Heart left ventricle (tissue), 16 donors: ENCODE measurements at places on chromosomes 13 and 19.

GRCh38 chr19:40614622-40615411, 13.6 kb downstream of the LTBP4 start:
- H3K4me1 ChIP-seq: peaks cover 6% of the 10 kb centered on the region
- DNase-seq: peak; percentile 86
- peaks cover 16% of the 10 kb centered on the region for H3K36me3 ChIP-seq
- H3K27me3 ChIP-seq: no peaks in the 10 kb centered on the region

GRCh38 chr13:108959234-108959633, 329.8 kb downstream of the MYO16 start:
- H3K4me3 ChIP-seq: no peak overlapping the region
- H3K27ac ChIP-seq: no peak overlapping the region
- no peaks in the 10 kb centered on the region for H3K27me3 ChIP-seq
- no peaks in the 10 kb centered on the region for H3K36me3 ChIP-seq
- H3K4me1 ChIP-seq: no peaks in the 10 kb centered on the region

GRCh38 chr19:47122359-47123335, 8.0 kb upstream of the SAE1 start:
- no peaks in the 10 kb centered on the region for H3K27me3 ChIP-seq
- H3K4me3 ChIP-seq: no peak overlapping the region
- H3K36me3 ChIP-seq: no peaks in the 10 kb centered on the region
- no peak for DNase-seq
- peaks cover 3% of the 10 kb centered on the region for H3K4me1 ChIP-seq

GRCh38 chr19:6415591-6416190, 8.9 kb downstream of the KHSRP start:
- no peak overlapping the region for H3K4me3 ChIP-seq
- H3K27ac ChIP-seq: no peak overlapping the region
- H3K36me3 ChIP-seq: peaks cover 10% of the 10 kb centered on the region

DNA sequence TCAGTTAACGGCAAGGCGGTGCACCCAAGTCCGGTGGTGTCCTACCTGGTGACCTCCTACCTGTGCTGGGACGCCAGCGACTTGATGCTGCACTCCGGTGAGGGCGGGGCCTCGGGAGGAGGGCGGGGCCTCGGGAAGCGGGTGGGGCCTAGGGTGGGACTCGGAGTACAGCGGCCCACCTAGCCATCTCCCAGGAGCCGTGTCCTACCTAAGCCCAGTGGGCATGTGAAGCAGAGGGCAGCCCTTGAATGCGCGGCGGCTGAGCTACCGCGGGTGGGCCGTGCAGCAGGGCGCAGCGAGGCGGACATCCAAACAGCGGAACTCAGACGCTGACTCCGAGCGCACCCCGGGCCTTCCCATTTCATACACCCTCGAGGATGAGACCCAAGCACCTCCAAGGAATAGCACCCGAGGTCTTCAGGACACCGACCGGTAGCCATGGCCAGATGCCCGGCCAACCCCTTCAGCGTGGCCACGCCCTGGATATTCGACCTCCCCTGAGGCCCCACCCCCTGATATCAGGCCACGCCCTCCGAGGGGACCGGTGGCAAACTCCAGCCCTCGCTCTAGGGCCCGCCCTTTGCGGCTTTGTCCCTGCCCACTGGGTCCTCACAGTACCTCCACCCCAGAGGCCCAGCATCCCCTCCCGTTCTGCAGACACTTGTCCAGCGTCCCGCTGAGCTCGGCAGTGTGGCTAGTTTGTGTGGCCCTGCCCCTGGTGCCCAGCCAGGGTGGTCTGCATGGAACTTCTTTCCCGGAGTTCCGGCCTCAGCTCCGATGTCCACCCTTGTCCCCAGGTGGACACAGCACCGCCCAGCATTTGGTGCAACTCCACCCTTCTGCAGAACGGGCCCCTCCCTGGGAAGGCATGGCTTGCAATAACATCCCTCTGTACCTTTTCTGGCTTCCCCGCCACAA, 5.4 kb downstream of the KLK1 start:
- no peaks in the 10 kb centered on the region for H3K36me3 ChIP-seq
- H3K27ac ChIP-seq: no peak overlapping the region
- H3K4me3 ChIP-seq: peak overlapping the region; percentile 26

DNA sequence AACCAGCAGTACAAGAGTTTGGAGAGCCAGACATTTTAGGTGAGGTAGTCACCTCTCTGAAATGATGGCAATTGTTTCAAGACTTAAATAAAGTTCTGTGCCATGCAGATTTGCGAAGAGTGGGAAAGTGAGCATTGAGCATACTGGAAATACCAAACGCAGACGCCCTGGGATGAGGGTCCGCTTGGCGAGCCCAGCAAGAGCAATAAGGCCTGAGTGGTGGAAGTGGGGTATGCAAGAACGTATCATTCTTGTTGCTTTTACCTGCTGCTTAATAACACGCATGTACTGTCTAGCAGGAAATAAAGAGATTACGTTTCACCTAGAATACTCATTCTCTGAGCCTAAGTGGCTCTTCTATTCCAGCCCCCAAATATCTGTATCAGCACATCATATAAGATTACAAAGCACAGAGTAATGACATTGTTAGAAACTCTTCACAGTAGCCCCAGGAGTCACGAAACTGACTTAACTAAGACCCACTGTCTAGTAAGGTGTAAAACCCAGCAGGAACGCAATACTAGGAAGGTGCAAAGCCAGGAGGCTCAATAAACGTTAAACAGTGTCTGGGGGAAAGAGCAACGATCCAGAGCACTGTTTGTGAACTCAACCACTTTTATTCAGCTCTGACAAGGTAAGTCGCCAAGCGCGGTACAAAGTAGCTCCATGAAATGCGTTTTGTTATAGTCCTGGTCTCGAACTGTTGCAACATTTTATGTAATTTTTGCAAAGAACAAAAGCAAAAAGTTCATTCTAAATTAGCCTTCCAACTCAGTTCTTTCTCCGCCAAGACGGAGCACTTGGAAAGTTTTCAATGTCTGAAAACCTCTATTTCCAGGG, 1.2 kb downstream of the RCBTB2 start:
- no peak for DNase-seq
- peak overlapping the region; percentile 90 for H3K4me3 ChIP-seq

DNA sequence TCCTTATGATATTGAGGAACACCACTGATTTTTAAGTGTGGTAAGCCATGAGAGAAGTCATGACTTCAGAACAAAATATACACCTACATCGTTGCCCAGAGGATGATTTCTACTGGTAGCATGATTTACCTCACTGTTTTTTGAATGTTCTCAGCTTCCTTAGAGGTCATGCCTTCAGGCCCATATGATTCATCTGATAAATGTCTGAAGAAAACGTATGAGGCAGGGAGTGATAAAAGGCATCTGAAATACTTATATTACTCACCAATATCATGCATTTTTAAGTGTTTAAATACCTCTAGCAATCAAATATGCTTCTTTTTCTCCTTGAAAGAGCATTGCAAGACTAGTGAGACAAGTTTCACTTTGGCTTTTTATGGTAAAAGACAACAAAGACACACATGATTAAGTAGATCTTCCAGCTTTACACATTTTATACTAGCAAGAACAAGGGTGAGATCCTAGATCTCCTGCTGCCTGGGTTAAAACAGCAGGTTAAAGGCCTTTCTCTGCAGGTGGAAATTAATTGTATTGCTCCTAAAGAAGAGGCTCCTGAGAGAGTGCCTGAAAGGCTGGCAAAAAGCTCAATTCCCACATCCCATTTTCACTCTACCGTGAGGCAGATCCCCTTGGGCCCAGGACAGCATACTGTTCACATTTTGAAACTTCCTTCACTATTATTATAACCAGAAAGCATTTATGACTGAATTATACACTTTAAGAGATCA, 432.4 kb downstream of the SLITRK1 start:
- H3K36me3 ChIP-seq: no peaks in the 10 kb centered on the region
- no peaks in the 10 kb centered on the region for H3K4me1 ChIP-seq
- no peak for DNase-seq
- H3K4me3 ChIP-seq: no peak overlapping the region
- no peaks in the 10 kb centered on the region for H3K27me3 ChIP-seq

DNA sequence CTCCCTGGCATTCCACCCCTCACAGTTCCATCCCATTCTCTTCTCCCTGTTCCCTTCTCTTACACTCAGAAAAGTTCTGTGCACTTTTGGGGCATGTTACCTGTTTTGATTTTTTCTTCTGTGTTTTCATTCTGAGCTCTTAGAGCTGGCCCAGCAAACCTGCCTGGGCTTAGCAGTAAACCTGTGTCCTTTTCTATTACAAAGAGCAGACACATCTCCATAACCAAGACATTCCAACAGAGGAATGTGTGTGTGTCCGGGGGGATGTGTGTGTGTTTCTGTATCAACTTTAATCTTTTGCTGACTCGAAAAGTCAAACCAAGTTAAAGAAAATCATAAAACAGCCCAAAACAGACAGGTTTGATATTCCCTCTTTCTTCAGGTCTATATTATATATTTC, 49.1 kb upstream of the SOX21 start:
- DNase-seq: no peak
- no peaks in the 10 kb centered on the region for H3K36me3 ChIP-seq
- no peak overlapping the region for H3K4me3 ChIP-seq
- H3K4me1 ChIP-seq: no peaks in the 10 kb centered on the region
- no peaks in the 10 kb centered on the region for H3K27me3 ChIP-seq

GRCh38 chr13:30738526-30739236, 3.3 kb downstream of the ALOX5AP start:
- no peak for DNase-seq
- no peaks in the 10 kb centered on the region for H3K4me1 ChIP-seq
- no peak overlapping the region for H3K27ac ChIP-seq
- H3K27me3 ChIP-seq: no peaks in the 10 kb centered on the region
- peak overlapping the region; percentile 2 for H3K4me3 ChIP-seq
- no peaks in the 10 kb centered on the region for H3K36me3 ChIP-seq

DNA sequence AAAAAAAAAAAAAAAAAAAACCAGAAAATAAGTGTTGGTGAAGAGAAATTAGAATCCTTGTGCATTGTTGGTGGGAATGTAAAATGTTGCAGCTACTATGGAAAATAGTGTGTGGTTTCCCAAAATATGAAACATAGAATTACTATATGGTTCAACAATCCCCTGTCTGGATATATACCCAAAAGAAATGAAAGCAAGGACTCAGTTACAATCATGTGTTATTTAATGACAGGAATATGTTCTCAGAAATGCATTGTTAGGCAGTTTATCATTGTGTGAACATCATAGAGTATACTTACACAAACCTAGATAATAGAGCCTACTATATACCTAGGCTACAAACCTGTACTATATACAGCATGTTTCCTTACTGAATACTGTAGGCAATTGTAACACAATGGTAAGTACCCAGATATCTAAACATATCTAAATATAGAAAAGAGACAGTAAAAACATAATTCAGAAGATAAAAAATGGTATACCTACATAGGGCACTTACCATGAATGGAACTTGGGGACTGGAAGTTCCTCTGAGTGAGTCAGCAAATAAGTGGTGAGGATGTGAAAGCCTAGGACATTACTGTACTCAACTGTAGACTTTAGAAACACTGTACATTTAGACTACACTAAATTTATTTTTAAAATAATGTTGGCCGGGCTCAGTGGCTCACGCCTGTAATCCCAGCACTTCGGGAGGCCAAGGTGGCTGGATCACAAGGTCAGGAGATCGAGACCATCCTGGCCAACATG, 25.7 kb upstream of the SLC7A1 start:
- H3K36me3 ChIP-seq: no peaks in the 10 kb centered on the region
- no peak overlapping the region for H3K27ac ChIP-seq
- no peaks in the 10 kb centered on the region for H3K27me3 ChIP-seq
- no peaks in the 10 kb centered on the region for H3K4me1 ChIP-seq
- no peak overlapping the region for H3K4me3 ChIP-seq

- no peak overlapping the region for H3K4me3 ChIP-seq
- no peaks in the 10 kb centered on the region for H3K27me3 ChIP-seq
- DNase-seq: no peak
- no peak overlapping the region for H3K27ac ChIP-seq
These were observed 7.3 kb upstream of the SBK3 start for GRCh38 chr19:55552620-55553019.

- H3K27me3 ChIP-seq: no peaks in the 10 kb centered on the region
- no peak for DNase-seq
- H3K27ac ChIP-seq: no peak overlapping the region
- H3K4me3 ChIP-seq: no peak overlapping the region
- no peaks in the 10 kb centered on the region for H3K4me1 ChIP-seq
- no peaks in the 10 kb centered on the region for H3K36me3 ChIP-seq
These were observed 208.3 kb upstream of the PCDH9 start for GRCh38 chr13:67438465-67438864.

DNA sequence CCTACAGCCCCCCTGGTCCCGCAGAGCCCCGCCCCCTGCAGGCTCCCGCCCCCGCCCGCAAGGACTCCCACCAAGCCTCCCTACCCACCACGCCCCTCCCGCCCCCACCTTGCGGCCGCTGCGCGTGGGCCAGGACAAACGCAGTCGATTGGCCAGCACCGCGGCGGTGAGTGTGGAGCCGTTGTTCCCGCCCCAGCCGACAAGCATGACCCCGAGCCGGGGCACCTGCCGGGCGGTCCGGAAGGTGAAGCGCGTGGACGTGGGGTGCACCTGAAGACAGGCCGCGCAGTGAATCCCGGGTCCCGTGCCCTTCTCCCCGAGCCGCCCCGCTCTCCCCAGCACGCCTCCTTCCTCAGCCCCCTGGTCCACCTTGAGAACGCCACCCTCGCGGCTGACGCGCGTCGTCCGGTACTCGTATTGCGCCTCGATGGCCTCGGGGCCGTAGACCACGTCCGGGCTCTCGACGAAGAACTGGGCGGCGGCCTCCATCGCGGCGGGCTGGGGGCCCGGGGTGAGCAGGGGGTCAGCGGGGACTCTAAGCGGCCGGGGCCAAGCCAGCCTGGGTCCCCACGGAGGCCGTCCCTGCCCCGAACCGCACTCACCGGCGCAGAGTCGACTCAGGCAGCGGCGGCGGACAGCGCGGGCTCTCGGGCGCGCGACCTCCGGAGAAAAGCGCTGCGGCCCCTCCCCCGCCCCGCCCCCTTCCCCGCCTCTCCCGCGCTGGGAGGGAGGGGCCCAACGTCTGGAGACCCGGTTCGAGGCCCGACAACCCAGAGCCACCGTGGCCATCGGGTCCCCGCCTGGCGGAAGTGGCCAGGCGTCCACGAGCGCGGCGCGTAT, at the start of gene ISYNA1:
Gene ISYNA1, minus strand, starts transcription at position 643 of the 840 bp plus-strand sequence. Its CDS starts 154 bp downstream, at position 489.
- peaks cover 36% of the 10 kb centered on the region for H3K4me1 ChIP-seq
- no peaks in the 10 kb centered on the region for H3K36me3 ChIP-seq
- peak within 1 kb of the TSS; percentile 31 for H3K4me3 ChIP-seq
- DNase-seq: peak; percentile 77
- no peaks in the 10 kb centered on the region for H3K27me3 ChIP-seq
- peak within 1 kb of the TSS; percentile 78 for H3K27ac ChIP-seq

DNA sequence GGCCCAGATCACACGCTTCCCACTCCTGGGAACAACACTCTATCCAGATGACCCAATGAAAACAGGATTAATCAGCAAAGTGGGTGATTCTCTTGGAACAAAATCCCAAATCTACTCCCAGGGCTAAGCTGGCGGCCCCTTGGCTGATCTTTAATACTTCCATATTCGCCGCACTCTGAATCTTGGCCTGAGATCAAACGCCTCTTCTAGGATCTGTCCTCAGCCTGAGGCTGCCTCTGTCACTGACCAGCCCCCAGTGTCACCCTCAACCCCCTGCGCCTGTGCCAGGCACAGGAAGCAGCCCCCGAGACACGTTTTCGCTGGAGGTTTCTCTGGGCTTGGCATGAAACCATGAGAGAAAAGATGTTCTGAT, 2.4 kb upstream of the CTXN1 start:
- H3K27ac ChIP-seq: peak overlapping the region; percentile 37
- H3K4me1 ChIP-seq: peaks cover 17% of the 10 kb centered on the region
- no peak overlapping the region for H3K4me3 ChIP-seq
- no peaks in the 10 kb centered on the region for H3K27me3 ChIP-seq
- H3K36me3 ChIP-seq: peaks cover 16% of the 10 kb centered on the region

GRCh38 chr13:42539670-42540069, 34.3 kb upstream of the TNFSF11 start:
- no peak overlapping the region for H3K4me3 ChIP-seq
- no peaks in the 10 kb centered on the region for H3K27me3 ChIP-seq
- H3K36me3 ChIP-seq: no peaks in the 10 kb centered on the region

GRCh38 chr19:12792051-12792852, 966 bp downstream of the JUNB start:
- H3K27ac ChIP-seq: peak overlapping the region; percentile 100
- H3K27me3 ChIP-seq: no peaks in the 10 kb centered on the region
- H3K4me1 ChIP-seq: peaks cover 58% of the 10 kb centered on the region
- peak overlapping the region; percentile 74 for H3K4me3 ChIP-seq
- no peaks in the 10 kb centered on the region for H3K36me3 ChIP-seq
